ENCODE measurements at places on chromosomes 13 and 19.

DNA sequence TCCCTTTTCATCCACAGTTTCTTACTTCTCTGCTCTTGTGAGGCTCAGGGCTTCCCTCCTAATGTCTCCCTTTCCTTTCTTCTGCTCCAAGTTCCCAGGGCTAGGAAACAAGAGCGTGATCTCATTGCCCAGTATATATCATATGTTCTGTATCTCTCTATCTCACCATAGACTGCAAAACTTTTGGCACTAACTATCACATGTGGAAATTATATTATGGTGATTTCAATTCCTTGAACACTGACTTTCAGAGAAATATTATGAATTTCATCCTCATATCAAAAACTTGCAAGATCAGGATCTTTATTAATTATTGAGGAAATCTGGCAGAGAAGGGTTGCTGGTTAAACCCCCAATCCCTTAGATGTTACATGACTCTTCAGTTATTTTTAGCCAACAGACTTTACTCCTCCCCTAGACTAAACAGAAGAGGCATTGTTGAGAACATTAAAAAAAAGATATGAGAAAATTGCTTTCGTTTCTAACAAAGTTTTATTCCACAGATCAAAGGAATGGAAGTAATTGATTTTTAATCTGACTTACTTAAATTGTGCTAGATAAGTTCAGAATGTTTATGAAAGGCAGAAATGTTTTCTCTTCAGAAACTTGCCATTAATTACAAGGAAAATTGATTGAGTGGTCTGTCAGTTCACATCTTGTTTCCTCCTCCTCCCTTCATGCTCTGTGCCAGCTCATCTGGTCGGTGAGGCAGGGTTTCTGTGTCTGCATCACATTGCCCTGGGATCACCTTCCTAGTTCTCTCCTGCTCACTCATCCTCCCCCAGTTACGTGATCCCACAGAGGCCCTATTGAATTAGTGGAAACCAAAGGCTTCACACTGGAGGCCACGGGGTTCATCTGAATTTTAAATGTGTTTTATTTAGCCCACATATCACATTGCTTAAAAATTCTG is 378.5 kb downstream of the LMO7 start:
- no peak for DNase-seq

- no peak for DNase-seq
Observed at GRCh38 chr13:58855283-58855682, 1223.7 kb downstream of the PCDH17 start.

DNA sequence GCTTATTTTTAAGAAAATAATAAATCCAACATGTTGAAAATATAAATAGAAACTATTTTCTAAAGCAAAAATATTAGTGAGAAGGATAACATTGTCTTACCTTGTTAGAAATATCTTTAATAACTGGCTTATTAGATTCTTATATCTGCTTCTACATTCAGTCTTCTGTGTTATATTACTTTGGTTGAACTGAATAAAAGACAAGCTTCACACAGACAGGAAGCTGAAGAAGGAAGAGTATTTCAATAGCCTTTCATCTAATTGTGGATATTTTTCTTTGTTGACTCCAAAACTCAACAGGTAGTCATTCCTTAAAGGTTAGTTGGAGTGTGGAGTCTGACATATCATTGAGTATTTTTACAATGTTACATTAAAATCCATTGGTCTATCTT is 10.9 kb downstream of the SETDB2 start:
- DNase-seq = no peak

DNA sequence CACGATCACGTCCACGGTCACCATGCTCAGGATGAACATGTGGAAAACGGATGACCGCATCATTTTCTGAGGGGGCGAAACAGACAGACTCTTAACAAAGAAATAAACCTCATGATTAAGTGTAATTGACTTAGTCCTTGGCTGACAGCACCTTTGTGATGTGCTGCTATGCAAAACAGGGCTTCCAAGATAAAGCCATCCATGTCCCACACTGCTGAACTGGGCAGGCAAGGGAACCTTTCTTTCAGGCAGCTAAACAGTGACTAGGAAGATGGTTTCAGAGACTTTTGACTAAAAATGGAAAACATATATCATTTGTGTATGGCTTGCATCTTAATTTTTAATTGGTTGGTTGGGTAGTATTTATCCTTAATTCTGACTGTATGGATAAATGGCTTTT is 157.8 kb downstream of the NALCN start:
- DNase-seq = no peak

DNA sequence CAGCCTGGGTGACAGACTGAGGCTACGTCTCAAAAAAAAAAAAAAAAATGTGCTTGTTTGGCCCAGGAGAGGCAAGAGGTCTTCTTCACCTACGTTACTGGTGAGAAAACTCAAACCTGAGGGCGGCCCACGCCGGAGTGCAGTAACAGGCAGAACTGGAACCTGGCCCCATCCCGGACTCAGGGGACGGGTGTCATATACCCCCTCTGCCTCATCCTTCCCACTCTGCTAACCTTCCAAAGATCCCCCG is 414 bp upstream of the ADAT3 start:
- no peak for DNase-seq

GRCh38 chr13:33761740-33762139 is 56.2 kb upstream of the RFC3 start:
- DNase-seq = no peak

GRCh38 chr19:55674459-55674840 is 576 bp upstream of the EPN1 start:
- DNase-seq = no peak

DNA sequence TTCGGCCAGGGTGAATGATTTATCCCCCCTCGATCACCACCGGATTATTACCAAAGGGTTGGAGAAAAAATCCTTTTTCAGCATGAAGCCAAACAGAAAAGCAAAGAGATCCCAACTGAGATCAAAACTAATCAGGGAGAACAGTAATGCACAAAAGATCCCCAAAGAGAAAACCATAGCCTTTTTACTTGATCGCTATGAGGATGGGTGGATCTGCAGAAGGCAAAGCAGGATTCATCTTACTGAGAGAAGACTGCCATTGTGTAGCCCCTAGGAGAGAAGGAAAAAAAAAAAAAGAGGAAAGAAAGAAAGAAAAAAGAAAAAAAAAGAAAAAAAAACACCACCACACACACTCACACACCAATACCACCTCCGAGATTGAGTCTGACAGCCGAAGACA is at the start of gene FGF14:
TSS of gene FGF14 (minus strand) at position 283 of the 400 bp plus-strand sequence.
- no peak for DNase-seq

- DNase-seq = no peak
Observed at GRCh38 chr19:33689868-33690267, 68.1 kb downstream of the CHST8 start.

- DNase-seq = no peak
Observed at GRCh38 chr13:81106348-81106747, 765.4 kb upstream of the SPRY2 start.

GRCh38 chr13:46288570-46289259 is 77.0 kb downstream of the LRRC63 start:
- DNase-seq = no peak
